ENCODE measurements at places on chromosomes 7 and 10.

DNA sequence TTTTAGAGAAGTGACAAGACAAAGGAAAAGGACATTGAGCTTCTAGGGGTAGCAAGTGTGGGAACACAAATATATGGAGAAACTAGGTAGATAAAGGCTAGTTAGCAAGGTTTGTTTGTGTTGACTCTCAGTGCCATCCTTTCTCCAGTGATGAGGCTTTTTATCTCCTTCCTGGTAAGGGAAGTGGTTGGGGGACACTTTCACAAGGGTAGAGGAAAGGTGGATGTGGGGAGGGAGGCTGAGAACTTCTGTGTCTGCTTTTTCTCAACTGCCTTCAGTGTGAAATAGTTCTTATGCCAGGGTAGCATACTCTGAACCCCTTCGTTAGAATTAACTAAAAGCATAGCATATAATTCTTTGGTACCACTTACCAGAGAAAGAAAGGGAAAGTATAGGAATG, 93.0 kb upstream of the STRIP2 start:
- no peaks in the 10 kb centered on the region for H3K27me3 ChIP-seq
- DNase-seq = no peak
- H3K4me3 ChIP-seq = no peak overlapping the region
- H3K27ac ChIP-seq = peak overlapping the region; percentile 41

DNA sequence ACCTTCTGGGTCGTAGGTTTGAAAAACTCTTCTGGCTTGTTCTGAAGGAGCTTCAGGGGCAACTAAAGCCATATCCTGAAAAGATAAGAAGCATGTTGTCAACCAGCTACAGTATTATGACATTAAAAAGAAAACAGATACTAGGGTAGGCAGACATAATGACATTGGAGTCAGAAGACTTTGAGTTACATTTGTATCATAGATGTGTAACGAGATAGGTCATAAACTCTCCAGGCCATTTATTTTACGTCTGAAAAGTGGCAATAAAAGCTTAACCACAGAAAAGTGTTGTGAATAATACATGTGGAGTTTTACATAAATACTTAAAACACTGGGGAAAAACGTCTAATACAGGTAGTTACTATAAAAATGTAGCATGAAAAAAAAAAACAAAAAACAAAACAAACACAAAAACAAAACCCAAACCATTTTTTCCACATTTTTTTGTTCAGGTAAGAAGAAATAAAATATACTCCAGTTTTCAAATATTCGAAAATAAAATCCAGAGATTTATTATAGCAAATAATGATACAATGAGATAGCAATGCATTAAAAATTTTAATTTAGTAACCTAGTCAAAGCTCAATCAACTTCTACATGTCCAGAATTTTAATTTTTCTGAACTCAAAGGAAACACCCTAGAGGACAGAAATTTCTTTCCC, 64.1 kb downstream of the MINDY3 start:
- H3K27ac ChIP-seq = no peak overlapping the region
- DNase-seq = no peak
- H3K4me1 ChIP-seq = peaks cover 10% of the 10 kb centered on the region
- no peaks in the 10 kb centered on the region for H3K27me3 ChIP-seq

DNA sequence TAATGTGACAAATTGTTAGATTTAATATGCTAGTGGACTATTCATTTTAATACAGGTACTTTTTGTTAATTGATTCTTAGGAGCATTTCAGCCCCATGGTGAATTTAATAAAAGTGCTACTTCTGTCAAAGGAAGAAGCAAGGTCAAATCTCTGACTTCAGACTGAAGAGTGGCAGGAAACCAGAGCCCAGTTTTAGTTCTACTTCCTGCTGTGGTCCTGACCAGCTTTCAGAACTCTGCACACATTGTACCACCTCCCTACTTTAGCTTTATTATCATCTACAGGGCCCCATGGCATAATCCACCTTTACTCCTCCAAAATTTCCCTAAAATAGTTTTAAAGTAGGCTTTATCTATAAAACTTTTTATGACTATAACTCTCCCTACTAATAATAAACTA, 33.7 kb downstream of the CTTNBP2 start:
- no peak overlapping the region for H3K4me3 ChIP-seq
- DNase-seq = no peak
- no peak overlapping the region for H3K27ac ChIP-seq
- no peaks in the 10 kb centered on the region for H3K36me3 ChIP-seq
- H3K27me3 ChIP-seq = no peaks in the 10 kb centered on the region
- H3K4me1 ChIP-seq = no peaks in the 10 kb centered on the region

- peaks cover 40% of the 10 kb centered on the region for H3K4me1 ChIP-seq
- no peak for DNase-seq
- peak overlapping the region; percentile 90 for H3K4me3 ChIP-seq
- no peaks in the 10 kb centered on the region for H3K36me3 ChIP-seq
Measured at GRCh38 chr7:128108641-128109423, 77.6 kb upstream of the LRRC4 start.

Data from T-helper 17 cell (primary cell).